ENCODE measurements at places on chromosomes 4 and X. TPM values are rescaled to one million over a fixed set of nuclear protein-coding genes. Genes with fewer than 3 reads are reported as not detected.

Gene KCNE5
- not detected for polyA plus RNA-seq

Gene GYG2
- polyA plus RNA-seq, result 2.9 TPM

Gene HTRA3
- polyA plus RNA-seq, result 6.5 TPM

Gene HEPH
- 6.2 TPM for polyA plus RNA-seq

Gene YIPF7
- polyA plus RNA-seq, result not detected

Gene LUZP4
- not detected for polyA plus RNA-seq

Gene CLIC2
- 7.3 TPM for polyA plus RNA-seq

Gene USP17L30
- polyA plus RNA-seq, result not detected

Gene SCARB2
- 75.5 TPM for polyA plus RNA-seq

Gene CCDC160
- polyA plus RNA-seq, result 7.0 TPM

Gene PALLD
- 43.4 TPM for polyA plus RNA-seq

Gene ATP8A1
- 4.6 TPM for polyA plus RNA-seq

Gene CXCL8
- polyA plus RNA-seq, result 1.3 TPM

Gene ZMAT1
- 8.5 TPM for polyA plus RNA-seq

Gene GYPB
- not detected for polyA plus RNA-seq

Gene BTK
- polyA plus RNA-seq, result 0.77 TPM

Gene BTC
- 6.0 TPM for polyA plus RNA-seq

Gene ALG13
- polyA plus RNA-seq, result 43.1 TPM

Gene NXF2B
- polyA plus RNA-seq, result not detected

Gene PDZD4
- polyA plus RNA-seq, result 4.7 TPM

Gene SLC34A2
- polyA plus RNA-seq, result 2.9 TPM

Gene SLC9A7
- polyA plus RNA-seq, result 2.4 TPM

Gene BEND4
- polyA plus RNA-seq, result not detected

Gene PDCL2
- polyA plus RNA-seq, result not detected

Gene PPEF2
- not detected for polyA plus RNA-seq

Gene CT45A2
- polyA plus RNA-seq, result not detected

Gene FHIP1A
- 0.80 TPM for polyA plus RNA-seq

Gene STBD1
- 1.3 TPM for polyA plus RNA-seq

Gene PLK4
- 0.56 TPM for polyA plus RNA-seq

Gene MAGEB2
- not detected for polyA plus RNA-seq

Gene ODAPH
- polyA plus RNA-seq, result not detected
